AG04449 (cell line): ENCODE measurements at places on chromosomes 3 and 15.

DNA sequence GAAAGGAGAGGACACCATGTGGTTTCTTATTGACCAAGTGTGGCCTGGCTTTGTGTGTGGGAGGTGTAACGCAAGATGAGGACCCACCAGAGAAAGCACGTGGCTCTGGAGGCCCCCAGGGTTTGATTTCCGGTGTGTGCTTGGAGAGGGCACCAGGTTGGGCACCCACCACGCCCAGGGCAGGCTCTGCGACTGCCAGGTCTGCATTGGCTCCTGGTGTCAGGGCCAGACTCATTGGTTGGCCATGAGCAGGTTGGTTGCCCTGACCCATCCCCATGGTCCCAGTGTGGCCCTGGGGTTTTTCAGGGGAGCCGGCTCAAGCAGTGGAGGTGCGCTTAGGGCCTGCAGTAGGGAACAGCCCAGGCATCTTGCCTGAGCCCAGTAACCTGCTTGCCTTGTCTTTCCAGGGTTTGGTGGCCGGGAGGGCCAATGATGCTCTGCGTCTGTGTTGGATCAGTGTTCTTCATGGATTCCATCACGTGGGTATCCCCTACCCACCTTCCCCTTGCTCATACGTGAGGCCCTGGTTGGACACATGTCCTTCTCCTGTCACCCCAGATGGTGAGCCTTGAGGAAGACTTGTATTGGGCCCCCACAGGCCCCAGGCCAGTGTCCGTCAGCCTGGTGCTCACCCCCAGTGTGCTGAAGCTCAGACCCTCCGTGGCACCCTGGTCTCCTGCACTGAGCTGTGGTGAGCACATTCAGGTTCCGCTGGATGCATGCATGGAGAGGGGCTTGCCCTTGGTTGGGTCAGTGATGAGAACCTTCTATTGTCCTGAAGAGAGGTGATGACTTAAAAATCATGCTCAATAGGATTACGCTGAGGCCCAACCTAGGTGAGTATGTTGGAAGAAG is 193.9 kb downstream of the UBE3A start:
- no peak for DNase-seq

GRCh38 chr3:32934150-32934742 is 17.2 kb upstream of the CCR4 start:
- DNase-seq: no peak

DNA sequence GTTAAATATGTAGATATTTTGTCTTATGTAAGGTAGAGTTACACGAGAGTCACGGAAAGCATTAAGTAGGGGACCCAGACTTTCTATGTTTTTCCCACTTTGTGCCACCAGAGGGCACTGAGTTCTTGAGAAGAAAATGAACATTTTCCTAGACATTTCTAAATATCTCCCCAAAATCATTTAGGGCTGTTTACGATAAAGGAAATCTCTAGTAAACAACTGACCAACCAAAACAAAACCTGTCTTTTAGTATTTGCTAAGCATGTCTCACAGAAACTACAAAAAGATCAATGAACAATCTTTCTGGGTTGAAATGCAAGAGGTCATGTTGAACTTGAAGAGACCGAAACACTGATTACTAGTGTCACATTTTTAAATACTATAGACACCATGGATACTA is 16.1 kb downstream of the POU1F1 start:
- DNase-seq: peak; percentile 4

DNA sequence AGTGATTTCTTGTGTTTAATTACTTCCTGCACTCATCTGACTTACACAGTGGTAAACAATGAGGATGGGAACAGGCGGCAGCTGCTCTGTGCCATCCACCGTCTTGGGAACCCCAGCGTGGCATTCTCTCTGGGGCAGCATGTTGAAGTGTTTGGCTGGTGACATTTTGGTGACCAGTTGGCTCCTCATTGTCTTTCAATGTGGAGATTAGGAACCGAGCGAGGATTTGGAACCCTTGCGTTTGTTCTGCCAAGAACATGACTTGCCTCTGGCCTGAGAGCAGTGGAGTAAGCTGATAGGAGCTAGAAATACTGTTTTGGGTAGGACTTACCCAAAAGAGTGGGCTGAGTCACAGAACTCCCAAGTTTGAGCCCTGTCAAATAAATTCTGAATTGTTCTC is 88.8 kb downstream of the IGF1R start:
- no peak for DNase-seq

- peak; percentile 83 for DNase-seq
Measured at GRCh38 chr15:49624056-49624455, 3.2 kb downstream of the DTWD1 start.

GRCh38 chr3:43966126-43966525 is 275.4 kb downstream of the ABHD5 start:
- DNase-seq: no peak

GRCh38 chr3:16373341-16373946 is 108.4 kb downstream of the OXNAD1 start:
- DNase-seq: no peak

- no peak for DNase-seq
Measured at GRCh38 chr3:188711881-188712247, 459.9 kb upstream of the TPRG1 start.

- DNase-seq: no peak
Measured at GRCh38 chr3:33096093-33096868, 665 bp downstream of the GLB1 start.

DNA sequence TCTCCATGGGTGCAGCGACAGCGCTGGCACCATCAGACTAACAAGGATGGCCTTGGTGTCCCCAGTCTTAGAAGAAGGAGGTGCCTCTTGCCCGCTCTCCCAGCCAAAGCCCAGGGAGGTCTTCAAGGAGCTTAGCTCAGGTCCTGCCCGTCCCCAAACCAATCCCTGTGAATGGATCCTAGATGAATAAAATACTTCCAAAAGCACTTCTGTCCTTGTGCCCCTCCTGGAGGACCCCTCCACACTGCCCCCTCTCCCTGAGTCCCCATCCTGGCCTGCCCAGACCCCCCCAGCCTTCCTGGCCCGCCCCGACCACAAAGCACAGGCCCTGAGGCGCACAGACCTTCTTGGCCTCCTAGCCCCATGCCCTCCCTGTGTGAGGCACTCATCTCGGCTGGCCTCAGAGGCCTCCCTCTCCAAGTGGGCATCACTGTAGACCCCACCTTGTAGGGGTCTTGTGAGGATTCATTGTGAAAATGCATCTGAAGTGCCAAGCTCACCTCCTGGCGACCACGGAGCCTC is 8.4 kb downstream of the SLC28A1 start:
- DNase-seq: no peak

DNA sequence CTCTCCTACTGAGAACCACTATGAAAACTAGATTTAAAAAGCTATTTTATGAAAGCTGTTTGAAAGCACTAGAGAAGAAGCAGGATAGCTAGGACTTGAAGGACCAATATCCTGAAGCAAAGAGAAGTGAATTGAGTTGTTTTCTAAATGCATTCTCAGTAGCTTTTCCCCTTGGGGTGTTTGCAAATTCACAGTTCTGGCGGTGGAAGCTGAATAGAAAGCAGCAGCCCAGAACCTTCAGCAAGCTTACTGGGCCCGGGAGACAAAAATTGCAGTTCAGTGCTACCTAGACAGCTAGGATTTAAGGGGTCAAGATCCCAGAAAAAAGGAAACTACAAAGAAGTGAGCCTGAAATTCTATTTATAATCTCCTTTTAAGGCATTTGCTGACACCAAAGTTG is 31.3 kb upstream of the ANP32A start:
- DNase-seq: no peak

DNA sequence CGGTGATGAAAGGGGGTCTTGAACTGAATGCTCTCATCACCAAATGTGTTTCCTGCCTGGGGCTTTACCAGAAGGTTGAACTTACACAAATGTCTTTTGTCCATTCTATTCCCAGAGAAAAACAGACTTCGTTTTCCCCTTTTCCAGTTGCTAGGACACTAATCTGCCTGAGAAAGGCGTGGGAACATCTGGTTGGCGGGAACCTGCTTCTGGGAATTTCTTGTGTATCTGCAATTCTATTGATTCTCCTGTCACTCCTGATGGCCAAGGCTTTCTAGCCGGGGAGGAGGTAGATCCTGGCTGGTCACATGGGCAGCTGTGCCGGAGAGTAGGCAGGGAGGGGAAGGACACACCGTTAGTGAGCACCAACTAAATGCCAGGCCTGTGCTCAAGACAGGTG is 31.1 kb upstream of the CCDC174 start:
- no peak for DNase-seq

GRCh38 chr3:99699841-99700240 is 61.4 kb downstream of the COL8A1 start:
- no peak for DNase-seq

- no peak for DNase-seq
Measured at GRCh38 chr3:54873059-54874010, 54.5 kb downstream of the LRTM1 start.

GRCh38 chr3:87298111-87298718 is 21.8 kb upstream of the POU1F1 start:
- no peak for DNase-seq

DNA sequence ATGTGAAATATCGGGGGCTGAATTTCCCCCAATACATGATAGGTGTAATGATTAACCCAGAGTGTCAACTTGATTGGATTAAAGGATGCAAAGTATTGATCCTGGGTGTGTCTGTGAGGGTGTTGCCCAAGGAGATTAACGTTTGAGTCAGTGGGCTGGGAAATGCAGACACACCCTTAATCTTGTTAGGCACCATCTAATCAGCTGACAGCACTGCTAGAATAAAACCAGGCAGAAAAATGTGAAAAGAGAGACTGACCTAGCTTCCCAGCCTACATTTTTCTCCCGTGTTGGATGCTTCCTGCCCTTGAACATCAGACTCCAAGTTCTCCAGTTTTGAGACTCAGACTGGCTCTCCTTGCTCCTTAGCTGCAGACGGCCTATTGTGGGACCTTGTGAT is 247.8 kb downstream of the OTOL1 start:
- no peak for DNase-seq

DNA sequence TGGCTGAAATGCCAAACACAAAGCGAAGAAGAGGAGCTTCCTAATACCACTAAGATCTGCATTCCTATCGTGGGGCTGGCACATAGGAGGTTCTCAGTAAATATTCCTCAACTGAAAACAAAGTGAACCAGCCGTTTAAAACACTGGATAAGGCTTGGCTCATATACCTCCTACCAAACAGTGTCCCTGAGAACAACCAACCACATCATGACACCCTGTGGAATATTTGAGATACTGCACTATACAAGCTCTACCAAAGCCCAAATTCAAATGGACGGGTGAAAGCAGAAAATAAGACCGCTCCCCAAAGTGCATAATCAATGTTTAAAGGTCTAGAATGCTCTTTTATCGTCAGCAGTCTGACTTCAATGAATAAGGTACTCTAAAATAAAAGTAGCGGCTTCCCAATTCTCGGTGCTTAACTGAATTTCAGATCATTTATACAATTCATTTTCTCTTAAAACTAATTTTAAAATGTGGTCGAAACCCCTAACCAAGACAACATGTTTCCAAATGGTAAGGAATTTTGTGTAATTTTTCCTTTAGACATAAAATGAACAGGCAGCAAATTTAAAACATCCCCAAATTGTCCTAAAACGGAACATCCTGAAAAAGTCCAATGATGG is 425.8 kb downstream of the ERC2 start:
- DNase-seq: peak; percentile 16

DNA sequence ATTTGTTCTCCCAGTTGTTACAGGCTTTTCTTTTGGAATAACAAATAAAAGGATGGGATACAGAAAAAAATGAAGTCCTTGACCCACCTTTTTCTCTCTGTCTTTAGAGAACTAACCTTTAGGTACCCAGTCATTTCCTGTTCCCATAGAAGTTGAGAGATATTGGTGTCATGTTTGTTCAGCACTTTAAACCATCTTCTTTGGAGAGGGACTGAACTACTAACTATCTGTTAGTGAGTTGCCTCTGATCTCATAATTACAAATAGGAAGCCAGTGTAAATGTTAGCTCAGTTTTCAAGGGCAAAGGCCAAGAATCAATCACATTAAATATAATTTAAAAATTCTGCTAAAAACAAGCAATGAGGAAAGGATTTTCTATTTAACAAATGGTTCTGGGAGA is 72.9 kb upstream of the DCBLD2 start:
- no peak for DNase-seq

DNA sequence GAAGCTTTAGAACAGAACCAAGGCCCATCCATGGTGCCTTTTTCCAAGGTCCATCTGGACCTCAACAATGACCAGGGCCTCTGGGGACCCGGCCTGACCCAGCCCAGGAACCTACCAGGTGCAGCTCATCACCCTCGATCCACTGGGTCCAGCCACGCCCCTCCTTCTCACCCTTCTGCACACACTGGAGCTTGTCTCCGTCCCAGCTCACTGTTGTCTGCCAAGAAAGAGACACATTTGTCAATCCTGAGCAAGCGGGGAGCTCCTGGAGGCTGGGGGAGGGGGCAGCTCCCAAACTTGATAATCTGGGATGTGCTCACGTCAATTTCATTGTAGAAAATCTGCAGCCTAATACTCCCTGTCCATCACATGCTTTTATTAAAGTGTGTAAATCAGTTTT is 21.2 kb downstream of the RBP1 start:
- DNase-seq: no peak

DNA sequence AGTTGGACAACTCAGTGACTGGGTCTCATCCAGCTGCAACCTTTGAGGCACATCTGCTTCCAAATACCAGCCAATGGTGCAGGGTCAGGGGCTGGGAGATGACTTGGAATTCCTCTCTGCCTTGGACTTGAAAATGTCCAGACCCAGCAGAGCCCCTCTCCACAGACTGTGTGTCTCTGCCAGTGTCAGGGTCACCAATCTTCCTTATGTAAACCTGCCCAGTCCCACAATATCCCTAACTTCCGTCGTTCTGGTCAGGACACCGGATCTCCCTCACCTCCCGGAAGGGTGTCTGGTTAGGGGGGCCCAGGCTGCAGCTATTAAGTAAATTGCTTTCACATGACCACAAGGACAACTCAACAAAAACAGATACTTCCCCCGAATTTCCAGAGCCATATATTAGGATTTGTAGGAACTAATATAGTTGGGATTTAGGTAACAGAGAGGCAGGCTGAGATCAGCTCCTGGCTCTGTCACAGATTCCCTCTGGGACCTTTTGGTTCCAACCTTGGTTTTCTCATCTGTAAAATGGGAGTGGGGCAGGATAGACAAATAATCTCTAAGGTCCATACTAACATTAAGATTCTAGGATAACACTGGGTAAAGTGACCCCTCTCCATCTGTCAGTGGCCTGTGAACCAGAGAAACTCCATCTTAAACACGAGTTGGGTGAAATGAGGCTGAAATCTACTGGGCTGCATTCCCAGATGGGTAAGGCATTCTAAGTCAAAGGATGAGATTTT is 30.8 kb downstream of the IGDCC3 start:
- DNase-seq: no peak

DNA sequence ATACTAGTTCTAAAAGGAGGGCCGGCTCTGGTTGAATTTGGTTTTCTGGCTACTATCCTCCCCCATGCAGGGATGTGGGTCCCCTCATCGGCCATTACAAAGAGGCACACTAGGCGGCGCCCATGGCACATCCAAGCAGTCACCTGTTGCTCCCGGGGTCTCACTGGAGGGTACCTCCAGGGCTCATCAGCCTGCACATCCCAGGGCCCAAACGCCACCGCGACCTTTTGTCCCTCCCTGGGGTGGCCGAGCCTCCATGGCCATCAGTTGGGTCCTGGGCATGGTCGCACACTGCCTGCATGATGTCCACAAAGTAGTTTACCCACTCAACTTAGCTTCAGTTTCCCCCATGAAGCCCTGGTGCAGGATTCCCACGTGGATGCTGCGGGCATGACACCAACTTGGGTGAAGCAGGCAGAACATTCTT is 28.3 kb downstream of the IDH3A start:
- DNase-seq: no peak
